ENCODE measurements at places on chromosomes 13 and 19. TPM values are rescaled to one million over a fixed set of nuclear protein-coding genes. Genes with fewer than 3 reads are reported as not detected.

OR7C1 gene
- not detected for total RNA-seq

PSG11 gene
- not detected for total RNA-seq

FBXO17 gene
- total RNA-seq, result 16.2 TPM

CCL25 gene
- total RNA-seq, result not detected

EDNRB gene
- not detected for total RNA-seq

DIAPH3 gene
- 0.68 TPM for total RNA-seq

CNN2 gene
- total RNA-seq, result 272 TPM

MBD3L2 gene
- total RNA-seq, result not detected
